T follicular helper cell (primary cell): ENCODE measurements at places on chromosomes 3 and 15.

- no peak for DNase-seq
These were observed 22.9 kb downstream of the MYLK start for GRCh38 chr3:123861081-123861836.

DNA sequence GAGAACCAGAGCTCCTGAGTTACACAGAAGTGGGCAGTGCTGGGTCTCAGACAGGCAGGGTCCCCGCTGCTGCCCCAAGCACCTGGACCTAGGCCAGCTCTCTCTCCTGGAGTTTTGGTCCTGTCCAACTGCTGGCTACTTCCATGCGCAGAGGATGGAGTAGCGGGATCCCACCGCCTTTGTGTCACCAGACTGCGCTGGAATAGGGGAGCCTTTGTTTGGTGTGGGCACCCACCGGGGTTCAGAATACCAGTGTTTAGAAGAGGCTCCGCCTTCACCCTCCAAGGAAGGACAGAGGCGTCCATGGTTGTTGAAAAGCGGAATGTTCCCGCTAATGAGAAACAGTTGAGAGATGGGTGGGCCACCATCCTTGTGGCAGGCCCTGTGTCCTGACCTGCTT, 154.4 kb downstream of the DNAJB8 start:
- no peak for DNase-seq

DNA sequence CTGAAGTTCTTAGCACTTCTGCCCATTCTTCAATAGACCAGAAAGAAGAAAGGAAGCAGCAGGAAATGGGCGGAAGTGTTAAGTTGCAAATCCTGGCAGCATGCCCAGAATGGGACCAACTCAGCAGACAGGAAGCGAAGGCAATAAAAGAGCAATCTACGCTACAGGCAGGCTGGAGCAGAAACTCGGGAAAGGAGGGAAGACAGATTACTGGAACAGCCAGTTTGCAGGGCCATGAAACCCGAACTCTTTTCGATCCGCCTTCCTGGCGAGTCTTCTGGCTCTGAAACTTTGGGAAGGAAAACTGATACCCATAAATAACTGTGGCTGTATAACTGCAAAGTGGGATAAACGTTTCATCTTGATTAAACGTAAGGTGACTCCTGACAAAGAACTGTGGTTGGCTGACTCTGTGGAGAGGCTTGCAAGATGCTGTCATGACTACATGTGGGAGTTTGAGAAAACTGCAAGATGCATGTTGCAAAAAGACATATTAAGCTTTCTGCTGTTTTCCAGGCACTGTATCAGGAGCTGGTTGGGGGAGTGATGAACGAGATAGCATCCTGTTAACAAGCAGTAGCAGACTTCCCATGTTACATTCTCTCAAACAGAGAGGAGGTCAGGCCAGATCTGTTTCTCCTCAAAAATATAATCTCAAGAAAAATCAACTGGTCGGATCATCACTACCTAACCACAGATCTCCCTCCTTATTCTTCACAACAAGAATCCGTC, 67.8 kb downstream of the FMN1 start:
- DNase-seq = peak; percentile 29

GRCh38 chr15:58329781-58330671, 101.8 kb upstream of the LIPC start:
- no peak for DNase-seq
